ENCODE measurements at places on chromosomes 13 and 19.

GRCh38 chr19:49954092-49954829 is 6.7 kb downstream of the SIGLEC11 start:
- no peak for DNase-seq

- no peak for DNase-seq
Observed at GRCh38 chr19:53642381-53643099, 10.7 kb downstream of the DPRX start.

- no peak for DNase-seq
Observed at GRCh38 chr13:46668302-46668720, 115.3 kb downstream of the LRCH1 start.

GRCh38 chr13:77584106-77584505 is 48.6 kb downstream of the SCEL start:
- no peak for DNase-seq

GRCh38 chr19:47418692-47419029 is 666 bp downstream of the MEIS3 start:
- no peak for DNase-seq

- no peak for DNase-seq
Observed at GRCh38 chr13:36028359-36029025, 102.7 kb downstream of the DCLK1 start.

DNA sequence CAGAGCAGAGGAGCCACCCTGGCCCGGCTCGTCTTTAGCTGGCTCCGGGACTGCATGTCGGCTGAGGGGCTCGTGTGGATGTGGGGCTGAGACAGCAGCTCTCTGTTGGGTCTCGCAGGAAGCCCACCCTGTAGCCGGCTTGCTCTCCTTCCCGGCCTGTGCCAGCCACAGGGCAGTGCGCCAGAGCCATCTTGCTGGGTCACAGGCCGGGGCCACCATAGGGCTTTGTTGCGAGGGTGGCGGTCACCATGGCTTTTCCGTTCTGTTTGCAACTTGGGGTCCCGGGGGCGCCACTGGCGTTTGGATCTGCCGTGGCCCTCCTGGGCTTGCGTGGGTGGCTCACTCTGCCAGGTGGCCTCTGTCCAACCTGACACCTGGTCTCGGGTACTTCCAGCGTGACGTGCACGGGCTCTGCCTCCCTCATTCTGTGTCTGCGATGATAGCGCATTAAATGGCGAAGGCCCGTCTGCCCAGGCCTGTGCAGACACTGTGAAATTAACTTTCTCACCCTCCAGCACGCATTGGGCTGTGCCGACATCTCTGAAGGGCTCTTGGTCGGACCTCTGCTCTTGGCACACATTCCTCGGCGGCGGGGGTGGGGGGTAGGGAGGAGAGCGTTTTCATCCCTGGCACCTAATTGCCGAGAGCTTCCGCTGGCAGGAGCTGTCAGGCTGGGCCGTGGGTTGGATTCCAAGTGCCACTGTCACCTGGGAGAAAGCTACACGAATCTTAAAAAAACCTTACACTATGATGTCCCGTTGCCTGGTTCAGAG is 95.1 kb downstream of the KDM4B start:
- DNase-seq, result no peak

GRCh38 chr13:98225036-98225940 is 48.2 kb upstream of the RNF113B start:
- DNase-seq, result no peak

GRCh38 chr19:48466561-48467325 is 2.4 kb upstream of the CYTH2 start:
- DNase-seq, result no peak

All from stimulated activated CD4-positive, alpha-beta T cell treated with anti-CD3 and anti-CD28 coated beads, TNF-alpha, amount 100 ng/mL, for 24 hours (primary cell).